Activated CD4-positive, alpha-beta memory T cell treated with anti-CD3 and anti-CD28 coated beads for 36 hours (primary cell): ENCODE measurements at places on chromosomes 12 and 14. TPM values are rescaled to one million over a fixed set of nuclear protein-coding genes. Genes with fewer than 3 reads are reported as not detected.

DNA sequence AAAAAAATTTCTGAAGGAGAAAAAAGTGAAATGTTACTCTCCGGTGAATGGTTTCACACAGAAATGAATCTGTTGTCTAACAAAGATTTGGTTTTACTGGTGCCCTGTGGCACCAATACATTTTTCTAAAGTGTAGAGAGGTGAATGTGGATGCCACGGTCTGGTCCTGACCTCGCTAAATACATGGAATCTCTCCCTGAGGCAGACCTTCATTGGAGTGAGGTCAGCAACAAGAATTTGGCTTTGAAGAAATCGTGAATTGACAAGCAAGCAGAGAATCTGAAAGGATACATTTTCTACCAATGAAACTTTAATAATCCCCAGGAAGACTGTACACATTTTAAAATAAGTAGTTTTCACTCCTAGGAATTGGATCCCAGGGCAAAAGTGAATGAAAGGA, 81.2 kb upstream of the OTOGL start:
- no peak for DNase-seq
- H3K27me3 ChIP-seq, result peaks cover 3% of the 10 kb centered on the region
- H3K4me3 ChIP-seq, result no peak overlapping the region
- H3K36me3 ChIP-seq, result no peaks in the 10 kb centered on the region
- H3K4me1 ChIP-seq, result no peaks in the 10 kb centered on the region

GRCh38 chr12:57839996-57840395, 6.5 kb downstream of the CTDSP2 start:
- DNase-seq, result no peak
- H3K27me3 ChIP-seq, result no peaks in the 10 kb centered on the region
- no peak overlapping the region for H3K4me3 ChIP-seq
- peaks cover 93% of the 10 kb centered on the region for H3K4me1 ChIP-seq

- peaks cover 6% of the 10 kb centered on the region for H3K36me3 ChIP-seq
- no peaks in the 10 kb centered on the region for H3K4me1 ChIP-seq
- H3K27ac ChIP-seq, result no peak overlapping the region
- no peaks in the 10 kb centered on the region for H3K27me3 ChIP-seq
These were observed 134.0 kb downstream of the TMEM117 start for GRCh38 chr12:43969882-43970281.

DNA sequence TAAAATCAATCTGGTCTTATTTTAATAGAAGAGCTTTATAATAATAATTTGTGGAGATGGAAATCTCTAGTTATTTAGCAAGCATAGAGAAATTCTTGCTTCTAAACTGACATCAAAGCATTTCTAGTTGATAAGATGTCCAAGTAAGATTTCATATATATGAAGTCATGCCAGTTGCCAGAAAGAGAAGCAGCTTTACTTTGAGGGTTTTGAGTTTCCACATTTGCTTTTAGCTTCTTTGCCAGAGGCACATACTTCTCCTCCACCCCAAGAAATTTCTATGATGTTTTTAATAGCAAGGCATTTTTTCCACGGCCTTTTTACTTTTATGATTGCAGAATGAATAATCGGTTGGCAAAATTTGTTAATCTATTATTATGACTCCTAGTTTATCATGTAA, 24.2 kb upstream of the YAF2 start:
- H3K4me3 ChIP-seq, result no peak overlapping the region
- DNase-seq, result no peak
- no peak overlapping the region for H3K27ac ChIP-seq
- peaks cover 4% of the 10 kb centered on the region for H3K4me1 ChIP-seq
- no peaks in the 10 kb centered on the region for H3K27me3 ChIP-seq

ZNF384 gene
- total RNA-seq, result 56.3 TPM

GPR65 gene
- total RNA-seq, result 13.7 TPM

NID2 gene
- total RNA-seq, result not detected
